ENCODE measurements at places on chromosomes 2 and 18. TPM values are rescaled to one million over a fixed set of nuclear protein-coding genes. Genes with fewer than 3 reads are reported as not detected.

- DNase-seq = no peak
Observed at GRCh38 chr2:85724731-85725181, 29.0 kb upstream of the ATOH8 start.

Gene KATNAL2
- total RNA-seq = 2.7 TPM

Gene POTEJ
- total RNA-seq = not detected

GRCh38 chr18:58788971-58789875, 75.5 kb upstream of the ZNF532 start:
- no peak for DNase-seq

DNA sequence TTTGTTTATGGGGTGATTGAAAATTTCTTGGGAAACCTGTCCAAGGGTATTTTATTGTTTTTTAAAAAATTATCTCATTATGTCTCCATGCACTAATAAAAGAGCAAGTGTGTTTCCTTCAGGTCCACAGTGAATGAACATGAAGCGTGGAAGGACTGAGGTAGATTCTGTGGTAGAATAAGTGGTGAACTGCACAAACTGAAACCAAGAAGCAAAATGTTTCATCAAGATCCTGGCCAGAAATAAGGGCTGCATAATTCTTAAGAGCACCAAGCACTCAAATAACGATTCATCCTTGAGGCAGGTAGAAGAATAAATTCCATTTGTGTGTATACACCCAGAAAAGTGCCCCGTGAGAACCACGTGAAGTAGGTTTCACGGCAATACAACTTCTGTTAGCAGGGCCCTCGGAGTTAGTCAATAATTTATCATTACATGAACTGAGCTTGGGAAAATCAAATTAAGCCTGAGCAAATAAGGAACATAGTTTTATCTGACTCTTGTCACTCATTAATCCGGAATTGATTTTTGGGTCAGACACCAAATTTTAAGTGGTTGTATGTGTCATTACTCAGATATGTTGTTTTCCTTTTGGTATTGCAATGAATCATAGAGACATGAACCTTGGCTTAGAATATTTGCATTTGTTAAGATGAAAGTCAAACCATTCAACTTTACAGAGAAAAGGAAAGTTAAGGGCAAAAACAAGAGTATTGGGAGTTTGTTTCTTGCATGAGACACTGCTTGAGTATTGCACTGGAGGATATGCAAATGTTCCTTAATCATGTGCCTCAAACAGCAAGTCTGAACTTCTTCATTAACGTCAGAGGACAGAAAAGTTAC, 472.6 kb upstream of the NETO1 start:
- no peak for DNase-seq

DNA sequence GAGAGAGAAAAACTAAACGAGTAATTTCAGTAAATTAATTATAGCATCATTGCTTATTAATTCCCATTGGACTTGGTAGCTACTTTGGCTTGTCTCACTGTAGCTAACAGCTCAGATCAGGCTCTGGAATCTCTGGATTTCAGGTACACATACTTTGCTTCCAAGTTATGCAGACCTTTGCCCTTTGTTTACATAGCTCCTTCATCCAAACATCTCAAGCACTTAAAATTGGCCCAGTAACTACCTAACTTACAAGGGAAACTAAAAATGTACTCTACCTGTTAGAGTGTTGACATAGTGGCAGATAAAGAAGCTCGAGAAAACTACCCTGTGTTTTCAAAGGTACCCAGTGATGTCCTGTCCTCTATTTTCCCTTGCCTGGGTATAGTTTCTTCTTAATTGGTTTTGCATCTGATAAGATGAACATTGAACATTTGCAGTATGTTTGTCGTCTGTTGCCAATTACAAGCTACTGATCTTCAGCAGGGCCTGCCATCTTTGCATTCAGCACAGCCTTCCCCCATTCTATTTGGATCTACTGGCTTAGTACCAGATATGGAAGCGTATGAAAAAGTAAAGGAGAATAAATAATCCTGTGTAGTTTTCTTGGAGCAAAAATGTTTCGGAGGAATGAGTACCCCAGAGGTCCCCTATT, 601.5 kb upstream of the FANCL start:
- DNase-seq = no peak

DNA sequence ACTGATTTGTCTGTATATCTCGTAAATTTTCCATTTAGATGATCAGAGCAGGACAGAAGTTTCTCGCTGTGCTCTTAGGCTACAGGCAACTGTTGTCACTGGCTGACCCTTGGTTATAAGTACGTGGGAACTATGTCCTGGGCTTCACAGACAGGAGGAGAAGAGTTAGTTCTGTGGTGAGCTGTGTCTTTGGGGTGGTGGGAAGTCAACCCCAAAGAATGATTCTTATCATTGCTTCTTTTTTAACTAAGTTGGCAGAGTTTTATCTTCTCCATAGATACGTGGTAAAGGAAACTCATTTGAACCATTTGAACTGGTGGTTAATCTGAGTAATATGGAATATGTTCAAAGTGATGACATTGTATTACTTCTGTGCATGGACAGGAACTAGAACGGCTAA, 230.6 kb upstream of the EPAS1 start:
- no peak for DNase-seq

GRCh38 chr18:37441821-37442220, 123.8 kb downstream of the CELF4 start:
- no peak for DNase-seq

Gene ASIC4
- not detected for total RNA-seq

DNA sequence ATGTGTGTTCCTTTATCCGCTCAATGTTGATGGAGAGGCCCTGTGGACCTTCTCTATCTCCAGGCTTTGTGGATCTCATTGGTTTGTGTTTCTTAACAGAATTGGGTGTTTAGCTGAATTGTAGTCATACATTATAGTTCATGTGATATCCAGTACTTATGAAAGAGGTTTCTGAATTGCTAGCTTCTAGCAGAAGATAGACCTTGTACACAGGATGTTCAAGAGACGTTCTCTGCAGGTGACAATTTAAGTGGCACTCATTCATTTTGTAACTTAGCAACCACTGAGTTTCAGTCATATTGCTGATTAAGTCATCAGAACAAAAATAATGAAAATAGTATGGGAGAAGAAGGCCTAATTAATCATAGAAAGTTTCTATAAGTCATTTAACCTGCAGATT, 279.2 kb downstream of the ALPK2 start:
- no peak for DNase-seq

DNA sequence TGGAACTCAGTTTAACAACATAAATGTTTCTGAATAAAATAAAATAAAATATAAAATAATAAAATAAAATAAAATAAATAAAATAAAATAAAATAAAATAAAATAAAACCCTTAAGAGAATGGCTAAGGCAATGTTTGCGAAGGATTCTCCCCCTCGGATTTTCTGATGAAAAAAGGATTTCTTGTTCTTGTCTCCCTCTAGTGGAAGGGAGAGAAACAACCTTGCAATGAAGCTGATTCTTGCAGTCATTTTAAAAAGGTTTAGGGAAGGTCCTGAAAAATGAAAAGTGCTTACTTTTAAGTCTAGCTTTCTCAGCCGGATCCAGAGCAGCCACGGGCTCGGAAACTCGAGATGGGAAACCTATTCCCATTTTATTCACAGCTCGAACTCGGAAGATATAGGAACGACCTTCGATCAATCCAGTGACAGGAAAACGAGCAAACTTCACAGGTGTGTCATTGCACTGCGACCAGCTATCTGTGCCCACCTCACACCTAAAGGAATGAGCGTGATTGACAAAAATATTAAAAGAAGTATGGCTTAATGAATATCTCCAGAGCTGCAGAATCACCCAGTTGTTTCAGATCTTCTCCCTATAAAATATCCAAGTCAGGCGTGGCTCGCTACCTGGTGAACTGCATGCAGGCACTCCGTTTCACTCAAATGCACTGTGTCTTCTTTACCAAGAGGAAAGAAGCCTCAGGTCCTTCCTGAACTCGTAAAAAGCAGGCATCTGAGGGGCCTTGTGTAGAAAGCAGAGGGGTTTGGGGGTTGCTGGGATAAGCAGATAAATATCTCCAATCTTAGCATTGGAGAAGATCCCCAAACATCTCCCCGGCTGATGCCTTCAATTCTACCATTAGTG, 68.1 kb downstream of the MYOM1 start:
- DNase-seq = no peak

DNA sequence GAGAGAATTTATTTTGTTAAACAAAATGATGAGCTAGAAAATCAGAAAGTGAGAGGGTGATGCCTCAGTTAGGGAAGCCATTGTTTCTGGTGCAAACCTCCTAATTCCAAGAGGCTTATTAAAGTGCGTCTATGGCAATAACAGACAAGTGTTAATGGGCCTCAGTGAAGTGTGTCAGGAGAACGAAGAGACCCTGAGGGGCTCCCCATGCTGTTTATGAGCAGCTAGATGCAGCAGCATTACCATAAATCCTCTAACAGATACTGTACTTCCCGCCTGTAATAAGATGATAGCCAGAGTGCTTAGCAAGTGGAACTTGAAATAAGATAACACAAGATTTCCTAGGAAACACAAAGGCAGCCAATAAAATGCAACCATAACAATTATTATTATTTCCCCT, 157.4 kb downstream of the MYT1L start:
- no peak for DNase-seq

Gene CCDC102B
- 3.9 TPM for total RNA-seq

- no peak for DNase-seq
Observed at GRCh38 chr18:79769698-79770500, 27.8 kb upstream of the KCNG2 start.

GRCh38 chr18:48036226-48036625, 105.8 kb upstream of the SMAD2 start:
- DNase-seq = no peak

DNA sequence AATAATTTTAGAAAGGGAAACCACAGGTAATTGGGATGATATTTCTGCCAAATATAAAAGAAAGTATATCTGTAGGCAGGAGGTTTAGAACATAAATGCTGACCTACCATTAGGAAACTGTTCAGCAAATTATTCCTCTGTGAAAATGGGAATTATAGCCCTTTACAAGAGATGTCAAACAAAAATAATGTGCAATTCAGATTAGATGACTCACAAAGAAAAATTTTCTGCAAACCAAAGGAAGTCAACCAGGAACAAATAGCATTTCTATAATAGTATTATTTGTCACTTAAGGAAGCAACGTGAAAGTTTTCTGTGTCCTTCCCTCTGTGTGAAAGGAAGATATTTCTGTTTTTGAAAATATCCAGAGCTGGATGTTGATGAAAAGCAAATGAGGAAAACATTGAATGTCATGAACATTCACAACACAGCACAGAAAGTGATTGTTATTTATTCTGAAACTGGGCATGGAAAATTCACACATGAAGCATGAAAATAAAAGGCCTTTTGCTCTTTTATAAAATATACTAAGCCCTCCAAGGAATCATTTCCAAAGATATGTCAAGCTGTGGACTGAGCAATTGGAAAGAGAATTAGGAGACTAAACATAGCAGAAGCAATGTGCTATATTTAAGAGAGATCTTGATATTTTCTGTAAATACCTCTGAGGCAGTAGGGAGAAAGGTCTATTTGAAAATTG, 57.9 kb upstream of the SPHKAP start:
- DNase-seq = no peak

Gene SLC4A5
- total RNA-seq = 1.1 TPM

- DNase-seq = no peak
Observed at GRCh38 chr18:53268455-53268854, 928.5 kb downstream of the DCC start.

DNA sequence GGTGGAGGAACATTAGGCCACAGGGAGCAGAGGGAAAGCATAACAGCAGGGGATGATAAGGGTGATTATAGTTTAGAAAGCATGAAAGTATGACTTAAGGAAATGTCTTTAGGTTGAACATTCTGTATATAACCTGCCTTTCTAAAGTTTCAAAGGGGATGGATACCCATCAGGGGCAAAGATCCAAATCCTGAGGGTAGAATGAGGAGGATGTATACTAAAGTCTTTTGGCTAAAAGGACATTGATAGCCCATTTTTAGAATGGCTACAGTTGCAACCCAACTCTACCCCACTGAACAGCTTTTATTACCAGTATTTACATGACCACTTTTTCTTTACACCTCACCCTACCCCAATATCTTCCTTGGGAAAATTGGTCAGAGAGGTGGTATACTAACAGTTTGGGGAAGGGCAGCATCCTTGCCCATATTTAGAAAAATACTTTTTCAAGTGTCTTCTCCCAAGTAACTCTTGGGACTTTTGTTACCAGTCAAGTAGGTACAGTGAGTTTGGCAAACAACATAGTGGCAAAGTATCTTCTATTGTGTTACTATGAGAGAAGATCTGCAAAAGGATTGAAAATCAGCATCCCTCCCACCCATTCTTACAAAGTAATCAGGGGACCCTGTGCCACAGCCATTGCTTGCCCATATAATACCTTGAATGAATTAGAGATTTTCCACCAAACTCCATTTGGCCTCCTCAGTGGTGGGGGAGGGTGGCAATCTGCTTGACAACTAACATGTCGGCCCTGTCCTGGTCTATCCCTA, 8.3 kb downstream of the MAT2A start:
- DNase-seq = no peak

Gene ANKRD30B
- total RNA-seq = not detected

DNA sequence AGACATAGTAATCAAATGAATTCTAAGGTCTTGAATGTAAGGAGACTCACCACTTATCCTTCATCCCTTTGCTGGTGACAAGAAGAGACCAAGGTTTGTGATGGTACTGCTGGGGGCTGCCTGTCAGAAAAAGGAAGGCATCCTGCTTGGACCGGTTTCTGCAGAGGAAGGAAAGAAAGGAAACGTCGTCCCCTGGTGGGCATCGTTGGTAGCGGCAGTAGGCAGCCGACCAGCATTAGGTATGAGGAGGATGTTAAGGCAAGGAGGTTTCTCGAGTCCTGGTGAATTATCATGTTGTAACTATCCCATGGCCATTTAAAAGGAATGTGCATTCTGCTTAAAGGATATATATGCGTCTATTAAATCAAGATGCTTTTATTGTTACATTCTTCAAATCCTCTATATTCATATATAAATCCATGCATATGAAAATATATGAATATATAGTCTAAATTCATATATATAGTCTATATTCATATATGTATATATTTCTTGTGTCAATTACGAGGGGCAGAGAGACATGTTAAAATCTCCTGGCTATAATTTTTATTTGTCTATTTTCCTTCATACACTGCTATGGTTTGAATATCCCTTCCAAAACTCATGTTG, 94.4 kb upstream of the TGFA start:
- DNase-seq = no peak

DNA sequence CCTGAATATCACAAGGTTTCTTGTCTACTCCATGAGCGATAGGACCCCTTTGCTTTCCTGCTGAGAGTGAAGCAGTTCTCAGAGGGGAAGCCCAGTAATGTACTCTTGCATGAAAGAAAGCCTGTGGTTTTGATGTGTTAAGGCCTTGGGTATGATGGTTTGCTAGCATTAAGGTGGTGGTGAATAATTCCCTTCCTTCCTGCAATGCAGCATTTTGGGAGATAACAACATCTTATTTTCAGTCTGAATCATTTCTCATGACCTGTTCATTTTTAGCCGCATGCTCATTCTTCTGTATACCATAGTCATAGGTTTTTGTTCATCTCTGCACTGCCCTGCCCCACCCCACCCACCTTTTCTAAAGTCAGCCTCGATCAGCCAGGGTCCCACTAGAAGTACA, 66.2 kb downstream of the HNMT start:
- DNase-seq = no peak

Gene CD8B2
- total RNA-seq = not detected

Measured in Right ventricle myocardium inferior (tissue), 1 donor.